ENCODE measurements at places on chromosomes 11 and 22.
A peak's percentile ranks its signal among the peaks of the same experiment; 100 is the strongest.

DNA sequence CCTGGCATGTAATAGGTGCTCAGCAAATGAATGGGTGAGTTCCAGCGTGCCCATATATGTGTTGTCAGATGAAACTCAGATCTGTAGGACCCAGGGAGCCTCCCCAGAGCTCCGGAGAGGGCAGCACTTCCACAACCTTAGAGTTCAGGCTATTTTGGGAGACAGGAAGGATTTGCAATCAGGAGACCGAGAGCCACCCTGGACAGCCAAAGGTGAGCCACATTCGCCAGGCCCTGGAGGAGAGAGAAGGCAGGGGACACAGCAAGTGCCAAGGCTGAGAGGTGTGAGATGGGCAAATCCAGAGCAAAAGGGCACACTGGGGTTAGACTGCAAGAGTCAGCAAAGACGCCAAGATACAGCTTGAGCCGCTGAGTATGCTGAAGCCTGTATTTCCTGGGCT lies 66.4 kb downstream of the CD82 start:
- no peak for DNase-seq

GRCh38 chr11:35781861-35782470 lies 119.4 kb downstream of the TRIM44 start:
- no peak for DNase-seq

GRCh38 chr11:21225860-21226259 lies 556.5 kb downstream of the NELL1 start:
- no peak for DNase-seq

GRCh38 chr11:79744941-79745340 lies 304.1 kb upstream of the TENM4 start:
- DNase-seq = no peak

DNA sequence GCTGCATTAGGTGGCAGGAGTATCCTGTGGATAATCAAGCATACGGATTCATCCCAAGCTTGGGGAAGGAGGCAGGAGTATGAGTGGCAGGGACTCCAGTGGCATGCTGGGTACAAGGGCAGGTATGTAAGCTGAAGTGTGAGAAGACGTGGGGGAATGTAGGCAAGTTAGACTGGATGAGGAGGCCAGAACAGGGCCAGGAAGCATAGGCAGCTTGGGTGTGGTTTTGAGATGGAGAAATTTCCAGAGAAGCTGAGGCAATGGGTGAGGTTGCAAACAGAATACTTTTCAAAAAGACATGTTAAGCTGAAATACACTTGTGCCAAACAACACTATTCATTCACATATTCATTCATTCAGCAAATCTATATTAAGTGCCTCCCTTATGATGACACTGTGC lies 43.1 kb upstream of the AMOTL1 start:
- no peak for DNase-seq

GRCh38 chr22:29936186-29936585 lies 53.2 kb downstream of the MTMR3 start:
- DNase-seq = no peak

GRCh38 chr11:62604460-62605120 lies 2.9 kb upstream of the MTA2 start:
- no peak for DNase-seq

DNA sequence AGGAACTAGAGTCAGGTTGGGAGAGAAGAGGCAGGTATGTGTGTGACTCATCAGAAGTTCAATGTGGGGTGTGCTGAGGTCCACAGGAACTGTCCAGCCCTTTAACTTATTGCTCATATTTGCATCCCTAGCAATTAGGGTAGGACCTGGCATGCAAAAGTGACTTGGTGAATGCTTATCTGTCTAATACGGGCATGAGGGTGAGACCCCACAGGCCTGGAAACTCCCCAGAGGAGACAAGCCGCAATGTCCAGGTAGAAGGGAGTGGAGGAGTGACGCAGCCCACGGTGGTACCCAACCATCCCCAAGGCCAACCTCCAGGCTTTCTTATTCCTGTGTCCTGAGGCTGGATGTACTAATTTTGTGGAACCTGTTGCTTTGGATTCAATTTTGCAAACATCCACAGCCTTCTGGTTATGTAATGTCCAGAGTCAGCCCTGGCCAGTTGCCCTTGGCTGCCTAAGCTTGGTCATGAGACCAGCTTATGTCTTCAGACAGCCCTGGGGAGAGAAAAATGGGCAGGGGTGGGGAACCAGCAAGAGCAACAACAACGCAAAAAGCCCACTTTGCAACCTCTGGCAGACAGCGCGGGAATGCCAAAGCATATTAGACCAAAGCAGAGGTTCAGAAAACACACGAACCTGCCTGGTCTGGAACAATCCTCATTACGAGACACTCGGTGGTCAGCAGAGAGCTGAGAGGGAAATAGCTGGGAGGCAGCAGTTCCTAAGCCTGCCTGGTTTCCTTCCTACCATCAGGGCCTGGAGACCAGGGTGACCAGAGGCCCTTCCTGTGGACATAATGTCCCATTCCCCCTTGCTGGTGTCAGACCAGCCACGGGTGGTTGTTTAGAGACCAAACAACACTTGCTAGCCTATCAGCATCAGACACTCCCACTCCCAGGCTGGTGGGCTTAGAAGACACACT lies 49.3 kb downstream of the TIMP3 start:
- no peak for DNase-seq

DNA sequence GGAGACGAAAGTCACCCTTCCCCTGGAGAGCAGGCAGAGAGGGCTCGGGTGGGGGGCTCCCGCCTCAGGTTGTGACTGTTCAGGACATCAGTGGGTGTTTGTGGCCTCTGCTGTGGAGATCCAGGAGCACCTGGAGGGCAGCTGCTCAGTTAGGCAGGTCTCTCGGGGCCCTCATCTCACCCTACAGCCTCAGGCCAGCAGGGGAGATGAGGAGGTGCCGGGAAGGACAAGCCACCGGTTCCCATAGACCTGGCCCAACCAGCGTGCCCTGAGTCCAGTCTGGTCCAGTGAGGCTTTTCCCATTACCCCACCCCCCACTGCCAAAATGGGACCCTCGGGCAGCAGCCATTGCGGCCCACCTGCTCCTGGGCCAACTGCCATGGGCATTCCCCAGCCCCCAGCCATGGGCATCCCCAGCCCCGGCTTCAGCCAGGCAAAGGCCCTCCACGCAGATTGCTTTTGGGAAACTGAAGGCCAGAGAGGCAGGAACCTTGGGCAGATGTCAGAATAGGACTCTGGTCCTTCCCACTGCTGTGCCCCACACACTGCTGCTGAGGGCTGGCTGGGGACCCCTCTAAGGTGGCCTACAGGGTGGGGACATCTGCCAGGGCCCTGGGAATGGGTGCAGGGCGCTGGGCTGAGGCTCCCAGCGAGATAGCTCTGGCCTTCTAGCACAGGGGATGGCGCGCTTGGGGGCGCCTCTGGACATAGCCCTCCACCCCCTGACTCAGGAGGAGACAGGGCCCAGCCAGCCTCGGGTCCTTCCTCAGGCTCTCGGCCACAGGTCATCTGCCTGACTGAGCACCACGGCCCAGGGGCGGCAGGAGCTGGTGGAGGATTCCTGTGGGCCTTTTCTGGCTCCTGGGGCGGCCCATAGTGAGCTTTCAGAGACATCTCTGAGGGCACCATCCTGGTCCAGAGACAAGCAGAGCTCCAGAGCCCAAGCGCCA lies 4.8 kb downstream of the PIM3 start:
- no peak for DNase-seq

GRCh38 chr11:10454878-10455631 lies at the start of gene AMPD3:
AMPD3 (plus strand) TSS chr11:10455264; CDS start chr11:10461520, 6,256 bp downstream.
- no peak for DNase-seq

- peak; percentile 6 for DNase-seq
Measured at GRCh38 chr22:20899827-20900423, 17.3 kb upstream of the CRKL start.

DNA sequence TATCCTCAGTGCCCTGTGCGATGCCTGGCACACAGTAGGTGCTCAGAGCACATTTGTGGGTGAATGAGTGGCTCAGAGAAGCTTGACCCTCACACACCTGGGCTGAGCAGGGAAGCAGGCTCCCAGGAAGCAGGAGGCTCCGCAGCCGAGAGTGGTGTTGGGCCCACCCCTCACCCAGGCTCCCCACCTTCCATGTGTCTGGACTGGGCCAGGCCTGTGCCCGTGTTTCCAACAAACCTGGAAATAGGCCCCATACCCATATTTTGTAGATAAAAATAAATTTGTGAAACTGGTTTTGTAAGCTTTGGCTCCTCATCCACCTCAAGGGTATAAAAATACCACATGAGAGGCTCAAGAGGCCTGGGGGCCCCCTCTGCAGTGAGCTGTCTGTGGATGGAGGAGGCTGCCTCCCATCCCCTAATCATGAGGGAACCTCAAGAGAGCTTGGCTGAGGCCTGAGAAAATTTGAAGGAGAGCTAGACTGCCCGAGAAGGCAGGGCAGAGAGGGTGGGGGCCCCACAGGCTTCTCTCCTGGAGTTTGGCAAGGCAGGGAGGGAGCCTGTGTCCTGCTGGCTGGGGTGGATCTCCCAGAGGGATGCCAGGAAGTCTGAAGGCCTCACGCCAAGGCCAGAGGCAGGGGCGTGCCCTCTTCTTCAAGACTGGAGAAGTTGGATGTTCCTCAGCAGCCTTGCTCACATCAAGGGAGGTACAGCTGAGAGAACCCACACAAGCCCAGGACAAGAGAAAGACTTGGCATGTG lies 147.0 kb upstream of the NECTIN1 start:
- DNase-seq = no peak

DNA sequence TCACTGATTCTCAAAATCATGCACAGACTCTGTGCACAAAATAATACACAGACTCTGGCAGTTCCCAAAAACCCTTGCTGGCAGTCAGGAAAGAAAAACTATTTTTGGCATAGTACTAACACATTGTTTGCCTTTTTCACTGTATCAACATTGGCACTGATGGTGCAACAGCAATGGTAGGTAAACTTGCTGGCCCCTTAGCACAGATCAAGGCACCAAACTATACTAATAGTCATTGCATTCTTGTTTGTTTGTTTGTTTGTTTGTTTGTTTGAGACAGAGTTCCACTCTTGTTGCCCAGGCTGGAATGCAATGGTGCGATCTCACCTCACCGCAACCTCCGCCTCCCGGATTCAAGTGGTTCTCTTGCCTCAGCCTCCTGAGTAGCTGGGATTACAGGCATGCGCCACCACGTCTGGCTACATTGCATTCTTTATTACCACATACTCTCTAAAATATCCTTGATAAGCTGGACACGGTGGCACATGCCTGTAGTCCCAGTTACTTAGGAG lies 81.0 kb upstream of the SLC6A5 start:
- DNase-seq = no peak

GRCh38 chr22:36197065-36197440 lies 4.6 kb downstream of the APOL4 start:
- DNase-seq = peak; percentile 44

DNA sequence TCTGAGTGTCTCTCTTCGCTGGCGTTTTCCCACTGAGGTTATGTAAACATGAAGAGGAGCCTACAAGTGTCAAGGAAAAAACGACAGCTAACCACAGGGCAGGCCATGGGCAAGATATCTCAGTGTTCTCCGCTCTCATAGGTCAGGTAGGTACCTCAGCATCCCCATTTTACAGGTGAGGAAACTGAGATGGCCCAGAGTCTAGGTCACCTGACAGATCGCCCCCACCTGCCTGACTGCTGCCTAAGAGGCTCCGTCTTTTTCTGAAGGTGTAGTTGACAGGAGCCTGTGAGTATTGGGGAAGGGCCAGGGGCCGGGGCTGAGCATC lies 847 bp upstream of the NDUFA6 start:
- no peak for DNase-seq

DNA sequence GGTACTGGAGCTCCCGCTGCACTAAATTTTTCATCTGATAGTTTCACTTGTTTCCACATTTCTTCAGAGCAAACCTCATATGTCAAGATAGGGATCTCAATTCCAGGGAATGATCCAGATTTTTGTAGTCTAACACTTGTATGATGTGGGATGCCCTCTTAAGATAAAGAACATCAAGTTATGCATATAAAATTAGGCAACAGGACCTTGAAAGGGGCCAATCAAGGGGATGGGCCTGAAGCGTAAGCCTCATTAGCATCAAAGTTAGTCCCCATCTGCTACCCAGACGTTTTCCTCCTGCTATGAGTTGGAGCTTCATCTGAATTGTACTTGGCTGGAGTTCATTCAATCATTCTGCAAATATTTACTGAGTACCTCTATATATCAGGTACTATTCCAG lies 17.5 kb downstream of the PDGFD start:
- no peak for DNase-seq

- no peak for DNase-seq
Measured at GRCh38 chr11:29019960-29020683, 911.9 kb downstream of the METTL15 start.

DNA sequence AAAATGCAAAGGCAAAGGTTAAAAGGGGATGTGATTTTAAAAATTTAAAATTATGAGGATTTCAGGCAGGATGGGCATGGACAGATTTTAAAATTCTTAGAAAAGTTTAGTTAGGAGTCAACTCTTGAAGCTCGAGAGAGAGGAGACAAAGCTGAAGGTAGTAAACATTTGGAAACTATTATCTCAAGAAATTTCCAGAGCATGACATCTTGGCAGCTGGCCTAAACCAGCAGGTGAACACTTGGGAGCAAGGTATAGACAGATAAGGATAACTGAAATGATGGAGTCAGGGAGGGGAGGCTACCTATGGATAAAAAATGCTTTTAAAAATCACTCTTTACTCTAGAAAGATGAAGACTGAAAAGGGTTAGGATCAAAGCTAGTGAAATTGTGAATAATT lies 13.7 kb downstream of the POU2AF3 start:
- DNase-seq = no peak

DNA sequence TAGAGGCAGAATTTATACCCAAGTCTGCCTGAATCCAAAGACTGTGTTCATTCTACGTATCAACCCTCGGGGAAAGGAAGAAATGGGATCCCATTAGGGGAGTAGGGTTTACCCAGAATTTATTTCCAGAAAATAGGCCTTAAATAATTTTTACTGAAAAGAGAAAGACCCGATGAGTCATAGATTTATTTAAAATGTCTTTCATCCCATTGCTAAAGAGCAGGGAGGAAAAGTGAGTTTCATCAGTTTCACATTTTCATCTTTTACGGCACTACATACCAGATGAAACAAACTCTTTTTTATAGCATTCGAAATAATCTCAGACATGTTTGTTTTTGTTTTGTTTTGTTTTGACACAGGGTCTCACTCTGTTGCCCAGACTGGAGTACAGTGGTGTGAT lies 31.3 kb downstream of the SLC1A2 start:
- DNase-seq = no peak

- DNase-seq = no peak
Measured at GRCh38 chr22:39290724-39291161, 28.7 kb downstream of the RPL3 start.

DNA sequence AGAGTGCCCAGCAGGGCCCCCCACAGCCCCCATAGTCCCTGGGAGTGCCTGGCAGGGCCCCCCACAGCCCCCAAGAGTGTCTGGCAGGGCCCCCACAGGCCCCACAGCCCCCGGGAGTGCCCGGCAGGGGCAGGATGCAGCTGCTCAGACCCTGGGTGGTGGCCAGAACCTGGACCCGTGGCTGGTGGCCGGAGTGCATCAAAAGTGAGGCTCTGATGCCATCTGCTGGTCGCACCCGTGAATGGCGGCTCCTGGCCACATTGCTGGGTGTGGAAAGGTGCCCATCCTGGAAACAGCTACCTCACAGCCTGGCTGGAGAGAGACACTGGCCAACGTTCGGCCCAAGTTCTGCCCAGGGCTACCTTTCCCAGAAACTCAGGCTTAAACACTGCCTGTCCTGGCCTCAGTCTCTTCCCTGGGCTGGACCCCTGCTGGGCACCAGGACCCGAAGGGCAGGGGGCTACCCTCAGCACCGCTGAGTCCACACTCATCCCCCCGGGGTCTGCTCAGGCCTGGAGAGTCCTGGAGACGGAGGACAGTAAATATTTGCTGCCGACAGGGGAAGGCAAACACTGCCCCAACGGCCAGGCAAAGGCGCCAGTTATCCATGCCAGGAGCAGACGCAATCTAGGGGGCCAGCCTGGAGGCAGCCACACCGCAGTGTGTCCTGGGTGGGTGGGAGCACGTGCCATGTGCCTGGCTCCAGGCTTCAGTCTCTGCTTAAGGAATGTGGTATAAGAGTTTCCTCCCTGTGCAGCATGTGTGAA lies 4.4 kb downstream of the INS start:
- DNase-seq = no peak
